Muscle of leg (tissue), 16 donors: ENCODE measurements at places on chromosomes 1 and 21. TPM values are rescaled to one million over a fixed set of nuclear protein-coding genes. Genes with fewer than 3 reads are reported as not detected.

GRCh38 chr1:42834803-42835202, 11.6 kb upstream of the ZNF691 start:
- peaks cover 11% of the 10 kb centered on the region for H3K36me3 ChIP-seq
- no peak for DNase-seq
- no peak overlapping the region for H3K27ac ChIP-seq
- H3K27me3 ChIP-seq = no peaks in the 10 kb centered on the region
- peaks cover 7% of the 10 kb centered on the region for H3K4me1 ChIP-seq

Gene CLCNKA
- 0.27 TPM for total RNA-seq

DNA sequence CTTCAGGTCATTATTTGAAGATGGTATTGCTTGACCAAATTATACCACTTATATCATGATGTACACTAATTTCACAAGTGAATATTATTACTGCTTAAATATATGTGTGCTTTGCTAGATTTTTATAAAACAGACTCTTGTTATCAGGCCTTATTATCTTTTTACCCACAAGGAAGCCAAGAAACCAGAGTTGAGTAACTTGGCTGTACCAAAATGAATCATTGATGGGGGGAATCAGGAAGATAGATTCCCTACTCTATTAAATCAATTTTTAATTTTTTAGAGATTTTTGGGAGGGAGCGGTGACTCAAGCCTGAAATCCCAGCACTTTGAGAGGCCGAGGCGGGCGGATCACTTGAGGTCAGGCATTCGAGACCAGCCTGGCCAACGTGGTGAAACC, 16.0 kb upstream of the SCCPDH start:
- H3K36me3 ChIP-seq = no peaks in the 10 kb centered on the region
- H3K27ac ChIP-seq = no peak overlapping the region
- DNase-seq = no peak
- H3K4me1 ChIP-seq = no peaks in the 10 kb centered on the region
- H3K4me3 ChIP-seq = no peak overlapping the region

GRCh38 chr1:14568716-14569355, 29.6 kb upstream of the KAZN start:
- no peak overlapping the region for H3K27ac ChIP-seq
- H3K36me3 ChIP-seq = no peaks in the 10 kb centered on the region
- no peaks in the 10 kb centered on the region for H3K4me1 ChIP-seq
- H3K27me3 ChIP-seq = no peaks in the 10 kb centered on the region
- no peak for DNase-seq

DNA sequence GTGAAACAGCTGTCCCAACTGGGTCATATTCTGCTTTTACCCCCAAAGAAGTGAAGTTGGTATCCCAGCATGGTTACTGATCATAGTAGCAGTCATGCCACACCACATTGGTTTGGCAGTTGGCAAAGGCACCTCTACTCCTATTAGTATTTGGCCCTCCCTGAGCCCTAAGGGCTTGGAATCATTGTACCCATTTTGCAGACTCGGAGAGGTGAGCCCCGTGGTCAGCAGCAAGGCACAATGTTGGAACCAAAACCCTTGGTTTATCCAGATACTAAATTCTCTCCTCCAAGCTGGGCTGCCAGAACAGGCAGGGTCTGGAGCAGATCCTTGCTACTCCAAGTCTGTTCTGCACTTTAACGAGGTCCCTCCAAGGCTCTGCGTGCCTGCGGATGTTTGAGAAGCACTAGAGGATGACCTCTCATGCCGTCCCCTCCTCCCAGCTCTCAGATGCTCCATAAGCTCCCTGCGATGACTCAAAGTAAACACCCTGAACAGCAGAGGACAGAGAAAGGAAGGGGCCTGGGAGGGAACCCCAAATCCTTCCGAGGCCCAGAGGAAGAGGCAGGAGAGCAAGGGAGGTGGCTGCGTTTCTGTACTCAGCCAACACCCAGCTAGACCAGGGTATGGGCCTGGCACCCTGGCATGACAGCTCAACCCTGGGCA, 89.3 kb downstream of the PAX7 start:
- no peak for DNase-seq
- H3K4me1 ChIP-seq = peaks cover 72% of the 10 kb centered on the region
- peaks cover 7% of the 10 kb centered on the region for H3K36me3 ChIP-seq
- H3K4me3 ChIP-seq = no peak overlapping the region

Gene KRTAP12-4
- total RNA-seq = not detected

- DNase-seq = no peak
- H3K27me3 ChIP-seq = no peaks in the 10 kb centered on the region
- no peak overlapping the region for H3K27ac ChIP-seq
- no peak overlapping the region for H3K4me3 ChIP-seq
- no peaks in the 10 kb centered on the region for H3K4me1 ChIP-seq
- H3K36me3 ChIP-seq = peaks cover 53% of the 10 kb centered on the region
Observed at GRCh38 chr1:165411396-165411795, 33.5 kb downstream of the RXRG start.

DNA sequence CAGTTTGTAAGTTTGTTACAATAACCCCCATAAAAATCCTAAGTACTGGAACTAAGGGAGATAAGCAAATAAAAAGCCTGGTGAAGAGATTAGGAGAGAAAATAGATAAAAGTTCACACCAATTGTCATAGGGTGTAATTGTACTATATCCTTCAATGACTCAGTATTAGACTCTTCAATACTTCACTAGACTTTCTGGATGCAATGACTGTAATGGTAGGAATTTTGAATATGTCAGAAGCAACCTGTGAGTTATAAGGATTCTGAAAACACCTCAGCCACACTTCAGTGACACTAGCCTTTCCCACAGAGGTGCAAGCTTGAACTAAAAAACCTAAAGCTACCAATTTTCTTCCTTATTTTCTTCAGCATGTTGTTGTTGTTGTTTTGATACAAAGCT, 147.9 kb downstream of the PTGER3 start:
- H3K27ac ChIP-seq = no peak overlapping the region
- no peaks in the 10 kb centered on the region for H3K36me3 ChIP-seq
- H3K27me3 ChIP-seq = no peaks in the 10 kb centered on the region
- no peak overlapping the region for H3K4me3 ChIP-seq

DNA sequence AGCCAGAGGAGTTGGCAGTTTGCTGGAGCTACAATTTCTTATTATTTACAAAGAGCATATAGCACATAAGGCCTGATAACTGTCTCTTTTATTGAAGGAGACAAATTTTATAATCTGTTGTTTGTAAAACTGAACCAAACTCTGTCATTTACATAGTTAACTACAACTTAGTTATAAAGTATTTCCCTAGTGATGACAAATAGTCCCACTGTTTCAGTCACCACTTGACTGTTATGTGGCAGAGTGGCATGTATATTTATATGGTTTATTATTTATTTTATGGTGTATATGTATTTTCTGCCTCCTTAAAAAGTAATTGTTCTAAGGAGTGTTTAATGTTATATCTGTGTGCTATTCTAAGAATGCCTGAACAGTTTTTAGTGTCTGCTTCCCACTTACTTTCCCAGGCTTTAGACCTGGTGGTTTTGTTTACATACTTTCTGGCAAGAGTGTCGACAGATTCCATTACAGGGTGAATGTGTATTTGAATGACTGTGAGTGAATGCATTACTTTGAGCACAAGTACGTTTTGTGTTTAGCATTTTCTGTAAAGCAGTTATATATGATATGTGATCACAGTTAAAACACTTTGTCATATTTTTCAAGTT, 10.0 kb downstream of the TSEN15 start:
- H3K27ac ChIP-seq = no peak overlapping the region
- no peaks in the 10 kb centered on the region for H3K4me1 ChIP-seq
- DNase-seq = no peak
- H3K27me3 ChIP-seq = no peaks in the 10 kb centered on the region
- peaks cover 10% of the 10 kb centered on the region for H3K36me3 ChIP-seq

GRCh38 chr1:14184454-14184853, 414.0 kb upstream of the KAZN start:
- H3K36me3 ChIP-seq = no peaks in the 10 kb centered on the region
- peak; percentile 71 for DNase-seq
- H3K27ac ChIP-seq = no peak overlapping the region
- H3K4me1 ChIP-seq = peaks cover 8% of the 10 kb centered on the region

Gene ENAH
- 59.4 TPM for total RNA-seq

Gene UQCRHL
- total RNA-seq = 8.6 TPM
